Mammary epithelial cell (primary cell): ENCODE measurements at places on chromosomes 2 and 18.
A peak's percentile ranks its signal among the peaks of the same experiment; 100 is the strongest.

- no peak for DNase-seq
These were observed 49.2 kb upstream of the NAB1 start for GRCh38 chr2:190599546-190600220.

DNA sequence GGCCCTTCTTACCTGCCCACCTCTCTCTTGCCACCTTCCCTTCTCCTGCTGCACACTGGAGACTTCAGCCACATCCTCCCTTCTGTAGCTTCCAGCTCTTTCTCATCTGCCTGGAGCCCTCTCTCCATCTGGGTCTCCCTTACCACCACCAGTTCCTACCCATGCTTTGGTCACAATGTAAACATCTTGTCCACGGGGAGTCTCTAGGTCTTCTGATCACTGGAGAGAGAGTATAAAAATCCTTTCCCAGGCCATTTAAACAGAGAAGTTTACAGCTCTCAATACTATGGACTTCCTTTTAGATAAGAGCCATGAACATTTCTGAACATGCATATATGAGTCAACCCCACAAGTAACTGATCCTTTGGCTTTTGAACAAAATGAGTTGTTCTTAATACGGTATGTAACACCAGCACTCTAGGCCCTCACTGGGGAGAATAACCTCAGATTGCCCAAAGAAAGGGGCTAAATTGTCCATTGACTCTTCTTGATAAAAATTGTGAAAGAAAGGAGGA is 5.8 kb downstream of the ARHGAP25 start:
- peak; percentile 49 for DNase-seq

DNA sequence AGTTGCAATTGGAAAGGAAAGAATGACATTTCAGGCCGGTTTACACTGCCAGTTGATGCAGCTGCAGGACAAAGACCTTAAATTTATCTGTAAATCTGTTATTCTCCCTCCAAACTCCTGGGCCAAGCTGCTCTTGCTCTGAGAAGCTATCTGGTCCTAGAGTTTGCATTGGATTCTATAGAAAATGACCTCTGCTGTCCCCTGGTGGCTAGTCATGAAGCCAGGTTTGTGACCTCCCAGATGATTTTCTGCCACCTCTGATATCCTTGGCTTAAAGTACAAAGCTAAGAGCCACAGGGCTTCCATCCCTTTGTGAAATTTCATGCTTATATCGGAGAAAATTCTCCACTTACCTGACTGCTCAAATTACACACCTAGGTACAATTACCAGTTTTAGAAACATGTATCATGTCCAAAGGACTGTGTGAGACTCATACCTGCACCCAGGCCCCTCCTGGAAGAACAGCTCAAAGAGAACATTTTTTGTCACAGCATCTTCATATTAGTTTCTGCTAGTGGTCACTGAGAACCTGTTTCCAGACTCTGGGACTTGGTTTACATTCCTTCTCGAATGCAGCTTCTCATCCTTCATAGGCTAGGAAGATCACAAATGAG is 28.9 kb upstream of the IER3IP1 start:
- DNase-seq: peak; percentile 20

DNA sequence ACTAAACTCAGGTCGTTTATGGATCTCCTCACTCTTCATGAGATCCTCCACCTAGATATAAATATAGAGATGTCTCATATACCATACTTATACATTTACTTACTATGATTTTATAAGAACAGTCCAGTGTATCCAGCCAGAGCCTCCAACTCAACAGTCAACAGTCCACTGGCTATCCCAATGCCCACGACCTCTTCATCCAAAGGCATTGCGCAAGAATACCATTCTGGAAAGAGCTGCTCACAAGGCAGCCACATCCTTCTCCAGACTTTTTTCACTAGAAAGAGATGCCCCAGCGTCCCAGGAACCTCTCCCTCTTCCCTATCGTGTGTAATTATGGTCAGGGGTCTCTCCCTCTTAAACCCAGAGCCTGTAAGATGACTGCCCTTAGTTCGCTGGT is 448.8 kb downstream of the LRATD1 start:
- DNase-seq: no peak

DNA sequence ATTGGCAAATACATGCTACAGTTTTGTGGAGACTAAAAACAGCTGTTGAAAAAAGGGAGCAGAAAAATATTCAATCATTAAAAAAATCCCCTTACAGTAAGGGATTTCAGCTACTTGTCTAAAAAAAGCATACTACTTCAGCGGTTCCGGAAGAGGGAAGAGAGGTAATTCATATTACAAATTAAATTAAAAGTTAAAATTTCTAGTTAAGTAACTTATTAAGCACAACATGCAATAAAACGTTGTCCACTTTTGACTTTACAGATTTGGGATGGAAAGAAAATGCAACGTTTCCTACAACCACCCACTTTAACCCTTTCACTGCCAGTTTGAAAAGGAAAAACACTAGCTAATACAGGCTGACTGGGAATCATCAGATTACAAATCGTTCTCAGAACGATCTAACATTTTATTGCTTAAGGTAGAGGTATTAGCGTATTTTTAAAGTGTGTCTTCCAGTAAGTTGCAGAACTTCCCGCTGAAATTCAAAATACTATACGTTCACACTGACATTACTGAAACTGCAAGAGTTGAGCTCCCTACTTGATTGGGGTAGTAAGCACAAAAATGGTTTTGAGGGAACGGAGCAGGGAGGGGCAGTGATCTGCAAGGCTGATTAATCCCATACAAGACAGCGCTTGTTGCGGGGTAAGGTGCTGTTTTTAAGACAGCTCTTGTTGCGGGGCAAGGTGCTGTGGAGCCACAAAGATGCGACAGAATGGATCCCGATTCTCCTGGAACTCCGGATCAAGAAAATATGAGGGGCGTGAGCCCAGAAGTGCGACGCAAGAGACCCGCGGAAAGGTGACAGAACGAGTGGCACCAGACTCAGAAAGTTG is 743 bp downstream of the HADHA start:
- DNase-seq: peak; percentile 62

- no peak for DNase-seq
These were observed 333.6 kb downstream of the KIAA1328 start for GRCh38 chr18:37162551-37162950.

DNA sequence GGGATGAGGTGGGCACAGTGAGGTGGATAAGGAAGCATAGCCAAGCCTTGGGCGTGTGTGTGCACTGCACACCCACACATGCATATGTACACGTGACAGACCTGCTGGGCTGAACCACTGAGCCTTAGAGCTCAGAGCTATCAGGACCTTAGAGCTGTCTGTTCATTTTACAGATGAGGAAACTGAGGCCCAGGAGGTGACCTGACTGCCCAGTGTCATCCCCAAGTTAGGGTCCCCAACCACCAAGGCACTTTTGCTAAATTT is 8.2 kb upstream of the SNED1 start:
- DNase-seq: no peak

DNA sequence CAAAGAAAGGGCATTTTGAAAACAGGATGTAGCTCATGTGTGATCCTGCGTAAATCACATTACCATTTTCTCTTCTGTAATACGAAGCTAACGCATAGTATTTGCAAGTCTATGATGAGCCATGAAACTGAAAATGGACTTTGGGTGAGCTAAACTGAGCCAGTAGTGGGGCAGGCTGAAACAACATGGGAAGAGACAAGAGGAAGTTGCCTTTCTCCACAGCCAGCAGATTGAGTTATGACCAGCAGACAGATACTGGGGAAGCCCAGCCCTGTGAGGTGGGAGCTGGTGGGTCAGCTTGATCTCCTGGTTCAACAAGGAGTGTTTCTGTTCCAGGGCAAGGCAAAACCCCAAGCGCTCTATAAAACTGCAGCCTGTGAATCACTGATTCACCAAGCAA is 11.8 kb downstream of the CYRIA start:
- DNase-seq: no peak

DNA sequence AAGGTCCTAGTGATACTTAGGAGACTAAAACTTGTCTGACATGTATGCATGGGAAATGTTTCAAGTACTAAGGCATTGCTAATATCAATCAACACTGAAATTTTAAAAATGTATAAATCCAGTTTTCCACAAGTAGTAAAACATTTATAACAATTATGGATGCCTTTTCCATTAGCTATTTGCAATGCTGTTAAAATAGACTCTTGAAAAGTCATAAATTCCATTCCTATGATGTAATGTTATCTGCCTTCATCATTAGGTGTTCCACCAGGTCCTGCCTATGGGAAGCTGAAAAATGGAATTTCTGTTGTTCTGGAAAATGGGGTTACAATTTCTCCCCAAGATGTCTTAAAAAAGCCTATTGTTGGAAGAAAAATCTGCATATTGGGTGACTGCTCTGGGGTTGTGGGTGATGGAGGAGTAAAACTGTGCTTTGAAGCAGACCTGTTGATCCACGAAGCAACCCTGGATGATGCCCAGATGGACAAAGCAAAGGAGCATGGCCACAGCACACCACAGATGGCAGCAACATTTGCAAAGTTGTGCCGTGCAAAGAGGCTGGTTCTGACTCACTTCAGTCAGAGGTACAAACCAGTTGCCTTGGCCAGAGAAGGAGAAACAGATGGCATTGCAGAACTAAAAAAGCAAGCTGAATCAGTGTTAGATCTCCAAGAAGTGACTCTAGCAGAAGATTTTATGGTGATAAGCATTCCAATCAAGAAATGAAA is 18.7 kb downstream of the ELAC1 start:
- DNase-seq: no peak

DNA sequence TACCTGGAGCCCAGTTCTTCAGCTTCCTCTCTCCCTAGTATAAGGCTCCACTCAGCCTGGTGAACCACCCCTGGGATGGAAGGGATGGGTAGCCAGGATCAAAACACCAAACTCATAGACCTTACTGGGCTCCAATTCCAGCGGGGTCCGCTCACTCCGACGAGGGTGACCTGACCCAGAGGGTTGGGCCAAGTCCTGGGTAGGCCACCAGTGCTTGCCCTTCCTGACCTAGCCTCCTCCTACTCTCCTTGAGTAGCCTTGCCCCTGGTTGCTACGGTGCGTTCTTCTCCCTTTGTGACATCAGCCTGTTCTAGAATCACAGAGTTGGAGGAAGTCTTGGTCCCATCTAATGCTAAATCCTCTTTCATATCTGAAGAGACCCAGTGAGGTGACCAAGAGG is 537 bp upstream of the STAT4 start:
- no peak for DNase-seq

DNA sequence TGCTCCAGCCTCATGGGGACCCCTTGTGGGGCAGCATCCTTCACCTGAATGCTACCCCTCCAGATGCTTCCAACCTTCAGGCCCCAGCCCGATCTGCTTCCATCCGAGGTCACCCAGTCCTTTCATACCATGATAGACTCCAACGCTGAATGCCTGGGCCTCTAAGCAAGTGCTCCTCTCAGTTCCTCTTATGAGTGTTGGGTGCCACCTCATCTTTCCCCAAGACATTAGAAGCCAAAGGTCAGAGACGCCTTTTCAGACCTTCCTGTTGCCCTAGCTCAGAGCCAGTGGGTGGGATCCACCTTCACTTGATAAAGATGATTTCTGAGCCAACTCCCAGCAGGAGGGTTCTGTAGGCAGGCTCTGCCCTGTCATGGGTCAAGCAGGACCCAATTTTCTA is 174.5 kb upstream of the MGAT5 start:
- DNase-seq: no peak

DNA sequence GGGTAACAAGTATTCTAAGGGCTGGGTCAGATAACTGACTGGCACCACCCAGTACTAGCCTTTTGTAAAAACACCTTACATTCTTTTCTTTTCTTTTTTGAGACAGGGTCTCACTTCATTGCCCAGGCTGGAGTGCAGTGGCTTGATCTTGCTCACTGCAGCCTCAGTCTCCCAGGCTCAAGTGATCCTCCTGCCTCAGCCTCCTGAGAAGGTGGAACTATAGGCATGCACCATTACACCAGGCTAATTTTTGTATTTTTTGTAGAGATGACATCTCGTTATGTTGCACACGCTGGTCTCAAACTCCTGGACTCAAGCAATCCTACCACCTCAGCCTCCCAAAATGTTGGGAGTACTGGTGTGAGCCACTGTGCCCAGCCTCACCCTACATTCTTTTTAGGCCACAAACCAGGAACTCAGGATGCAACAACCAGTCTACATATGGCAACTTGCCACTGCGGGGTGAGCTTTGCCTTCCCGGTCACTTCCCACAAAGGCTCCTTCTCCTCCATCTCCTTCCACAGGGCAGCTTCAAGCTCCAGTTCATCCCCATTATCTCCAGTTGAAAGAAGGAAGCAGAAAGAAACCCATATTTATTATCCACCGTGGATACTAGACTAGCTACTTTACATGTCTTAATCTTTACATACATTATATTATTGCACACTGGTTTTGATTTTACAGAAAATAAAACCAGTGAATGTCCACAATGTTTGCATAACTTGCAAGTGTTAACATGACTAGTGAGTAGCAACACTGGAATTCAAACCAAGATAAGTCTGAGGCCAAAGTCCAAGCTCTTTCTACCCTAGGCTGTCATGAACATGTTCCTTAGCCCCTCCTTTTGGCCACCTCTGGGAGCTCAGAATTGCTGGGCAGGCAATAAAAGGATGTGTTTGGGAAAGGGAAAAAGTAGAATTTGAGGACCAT is 23.7 kb upstream of the AP1S3 start:
- DNase-seq: peak; percentile 94

DNA sequence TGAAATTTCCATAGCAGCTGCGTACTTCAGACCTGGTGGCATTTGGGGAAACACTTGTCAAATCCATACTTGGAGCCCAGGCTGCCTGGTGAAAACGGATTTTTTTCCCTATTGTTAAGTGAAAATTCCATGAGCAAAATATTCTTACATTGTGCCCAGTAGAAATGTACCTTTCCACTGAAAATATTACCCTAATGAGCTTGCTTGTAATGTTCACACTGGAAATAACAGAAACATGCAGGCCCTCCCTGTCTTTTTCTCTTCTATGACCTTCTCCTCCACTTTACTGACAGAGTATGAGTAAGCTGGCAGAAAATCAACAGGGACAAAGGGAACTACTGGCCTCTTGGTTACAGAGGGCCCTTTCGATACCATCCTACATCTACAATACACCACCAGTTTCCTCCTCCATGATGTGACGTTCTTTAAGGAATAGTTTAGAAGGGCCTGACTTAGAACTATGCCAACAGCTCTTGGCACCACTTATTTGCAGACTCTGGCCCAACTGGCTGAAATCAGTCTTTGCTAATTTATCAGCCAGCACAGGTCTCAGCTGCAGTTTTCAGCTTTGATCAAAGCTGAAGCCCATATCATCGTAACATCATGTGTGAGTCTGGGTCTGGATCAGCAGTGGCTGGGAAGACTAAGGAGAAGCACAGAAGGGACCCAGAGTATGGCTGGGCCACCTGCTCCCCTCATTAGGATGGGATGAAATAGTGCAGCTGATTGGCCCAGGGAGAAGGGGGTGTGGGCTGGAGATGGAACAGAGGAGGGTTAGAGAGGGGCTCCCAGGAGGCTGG is 272.2 kb upstream of the ID2 start:
- no peak for DNase-seq

- no peak for DNase-seq
These were observed 1.6 kb upstream of the ANKRD44 start for GRCh38 chr2:197312186-197312585.

- DNase-seq: no peak
These were observed 252.9 kb downstream of the PRKCE start for GRCh38 chr2:45904267-45904945.

- DNase-seq: no peak
These were observed 126.7 kb upstream of the ITGB6 start for GRCh38 chr2:160326786-160327185.

- DNase-seq: no peak
These were observed 69.5 kb downstream of the INPP4A start for GRCh38 chr2:98514096-98514639.
